Activated CD4-positive, alpha-beta T cell treated with anti-CD3 and anti-CD28 coated beads, Interleukin-2, amount 10 ng/mL, durations not matched to agents 7 days and 5 days (primary cell): ENCODE measurements at places on chromosomes 7 and 10.

- no peak for DNase-seq
Measured at GRCh38 chr10:79995979-79996634, 47.2 kb upstream of the SFTPD start.

DNA sequence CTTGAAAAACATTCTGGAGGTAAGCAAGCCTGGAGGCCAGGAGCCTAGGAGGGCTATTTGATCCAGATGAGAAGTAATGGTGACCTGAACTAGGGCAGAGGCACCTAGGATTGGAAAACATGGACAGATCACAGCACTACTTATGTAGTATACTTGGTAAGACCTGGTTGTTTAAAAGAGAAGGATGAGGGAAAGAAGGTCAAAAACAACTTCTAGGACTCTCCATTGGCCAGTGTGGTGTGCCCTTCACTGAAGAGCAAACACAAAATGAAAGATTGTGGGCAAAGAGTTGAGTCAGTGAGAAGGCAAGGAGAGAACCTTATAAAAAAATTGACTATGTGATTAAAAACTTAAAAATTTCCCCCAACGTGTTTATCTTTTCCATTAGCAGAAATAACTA lies 14.3 kb downstream of the ANKRD1 start:
- DNase-seq = no peak

DNA sequence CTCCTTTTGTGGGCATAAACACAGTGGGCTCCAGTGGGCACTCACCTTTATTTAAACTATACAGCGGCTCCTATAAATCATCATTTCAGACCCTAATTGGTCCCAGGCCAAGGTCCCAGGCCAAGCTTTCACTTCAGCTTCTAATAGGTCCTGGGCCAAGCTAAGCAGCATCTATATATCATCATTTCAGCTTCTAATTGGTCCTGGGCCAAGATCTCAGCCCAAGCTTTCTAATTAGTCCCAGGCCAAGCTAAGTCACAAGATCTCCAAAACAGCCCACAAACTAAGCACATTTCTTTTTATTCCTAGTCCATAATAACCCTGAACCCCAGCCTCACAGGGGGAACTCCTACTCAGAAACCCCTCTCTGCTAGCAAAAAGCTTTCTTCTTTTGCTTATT lies 47.1 kb downstream of the ZNF680 start:
- no peak for DNase-seq

- no peak for DNase-seq
Measured at GRCh38 chr10:121101561-121101960, 250.4 kb downstream of the WDR11 start.

- no peak for DNase-seq
Measured at GRCh38 chr7:31027161-31027965, 24.7 kb upstream of the ADCYAP1R1 start.

- DNase-seq = peak; percentile 50
Measured at GRCh38 chr7:148883266-148884048, 634 bp downstream of the EZH2 start.
